ENCODE measurements at places on chromosomes 7 and 10.
A peak's percentile ranks its signal among the peaks of the same experiment; 100 is the strongest.

DNA sequence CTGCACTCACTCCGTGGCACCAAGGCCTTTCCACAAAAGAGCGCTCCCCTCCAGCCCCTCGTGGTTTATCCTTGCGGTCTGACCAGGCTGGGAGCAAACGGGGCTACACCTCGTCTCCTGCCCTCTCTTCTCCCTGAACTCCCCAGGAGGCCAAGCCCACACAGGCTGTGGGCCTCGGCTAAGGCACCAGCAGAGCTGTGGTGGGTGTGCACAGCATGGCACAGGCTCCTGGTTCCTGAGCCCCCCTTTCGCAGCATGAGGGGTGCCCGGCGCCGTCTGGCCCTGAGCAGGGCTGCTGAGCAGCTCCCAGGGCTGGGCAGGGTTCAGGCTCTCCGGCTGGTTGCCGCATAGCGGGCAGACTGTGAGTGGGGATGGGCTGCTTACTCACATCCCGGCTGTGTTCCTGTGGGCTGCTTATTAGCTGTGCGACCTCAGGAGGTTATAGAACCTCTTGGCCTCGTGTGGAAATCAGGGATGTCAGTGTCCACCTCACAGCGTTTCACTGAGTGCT is 90.4 kb downstream of the ZMIZ1 start:
- DNase-seq = peak; percentile 94

- no peak for DNase-seq
Observed at GRCh38 chr7:64905547-64905946, 2.5 kb downstream of the ZNF273 start.

GRCh38 chr10:121741248-121741792 is 143.1 kb upstream of the FGFR2 start:
- no peak for DNase-seq

GRCh38 chr7:87877366-87878040 is 1.2 kb downstream of the DBF4 start:
- no peak for DNase-seq

DNA sequence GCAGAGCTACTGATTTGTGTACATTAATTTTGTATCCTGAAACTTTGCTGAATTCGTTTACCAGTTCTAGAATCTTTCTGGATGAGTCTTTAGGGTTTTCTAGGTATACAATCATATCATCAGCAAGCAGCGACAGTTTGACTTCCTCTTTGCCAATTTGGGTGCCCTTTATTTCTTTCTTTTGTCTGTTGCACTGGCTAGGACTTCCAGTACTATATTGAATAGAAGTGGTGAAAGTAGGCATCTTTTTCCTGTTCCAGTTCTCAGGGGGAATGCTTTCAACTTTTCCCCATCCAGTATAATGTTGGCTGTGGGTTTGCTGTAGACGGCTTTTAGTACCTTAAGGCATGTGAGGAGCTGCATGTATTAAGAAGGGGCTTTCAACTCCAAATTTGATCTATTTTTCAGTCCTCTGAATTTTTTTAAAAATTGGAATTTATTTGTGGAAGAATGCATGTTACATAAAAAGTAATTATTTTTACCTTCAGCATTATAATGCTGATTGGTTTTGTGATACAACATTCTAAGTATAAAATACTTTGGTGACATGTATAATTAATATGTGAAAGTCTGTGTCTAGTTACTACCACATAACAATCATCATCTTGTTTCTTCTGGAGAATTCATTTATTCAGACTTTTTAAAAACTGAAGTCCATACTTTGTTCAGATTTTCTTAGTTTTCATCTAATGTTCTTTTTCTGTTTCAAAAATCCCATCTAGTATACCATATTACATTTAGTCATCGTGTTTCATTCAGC is 49.6 kb downstream of the CPED1 start:
- DNase-seq = no peak

All from MG63 (cell line).